ENCODE measurements at places on chromosomes 11 and 22.
A peak's percentile ranks its signal among the peaks of the same experiment; 100 is the strongest.

DNA sequence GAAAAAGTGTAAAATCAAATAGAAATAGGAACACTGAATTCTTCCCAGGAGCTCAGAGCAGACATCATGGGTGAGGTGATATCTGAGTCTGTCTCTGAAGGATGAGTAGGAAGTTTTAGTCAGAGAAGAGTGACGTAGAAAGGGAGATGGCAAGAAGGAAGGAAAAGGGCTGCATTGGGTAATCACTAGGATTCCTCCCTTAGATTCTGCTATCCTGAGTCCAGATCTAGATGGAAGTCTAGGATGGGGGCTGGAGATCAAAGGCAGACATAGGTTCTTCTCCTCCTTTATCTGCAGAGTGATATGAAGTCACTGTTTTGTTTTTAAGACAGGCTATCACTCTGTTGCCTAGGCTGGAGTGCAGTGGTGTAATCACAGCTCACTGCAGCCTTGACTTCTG lies 30.4 kb downstream of the POU2F3 start:
- DNase-seq, result no peak

GRCh38 chr11:14551380-14551779 lies 31.2 kb upstream of the PSMA1 start:
- no peak for DNase-seq

- DNase-seq, result no peak
Measured at GRCh38 chr11:114724916-114725524, 46.7 kb downstream of the NXPE2 start.

- no peak for DNase-seq
Measured at GRCh38 chr11:70080763-70081162, 2.6 kb downstream of the ANO1 start.

DNA sequence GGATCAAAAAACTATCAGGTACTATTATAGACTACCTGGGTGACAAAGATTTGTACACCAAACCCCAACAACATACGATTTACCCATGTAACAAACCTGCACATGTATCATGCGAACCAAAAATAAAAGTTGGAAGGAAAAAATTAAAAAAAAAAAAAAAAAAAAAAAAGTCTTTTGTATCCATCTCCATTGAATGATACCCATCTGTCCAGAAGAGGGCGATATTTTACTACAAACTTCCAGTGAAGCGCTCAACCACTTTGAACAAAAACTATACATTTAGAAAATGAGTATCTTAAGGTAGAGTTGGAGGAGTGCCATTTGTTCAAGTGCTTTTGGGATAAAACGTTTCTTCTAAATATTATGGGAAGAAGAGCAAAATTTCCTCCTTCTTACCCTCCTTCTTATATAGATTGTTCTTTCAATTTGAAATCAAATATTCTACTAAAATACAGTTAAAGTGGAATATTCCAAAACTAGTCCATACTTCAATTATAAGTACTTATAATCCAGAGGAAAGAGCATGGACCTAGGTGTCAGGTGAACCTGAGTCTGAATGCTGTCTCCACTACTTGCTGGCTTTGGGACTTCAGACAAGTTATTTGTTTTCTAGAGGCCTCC lies 23.3 kb downstream of the ARL14EP start:
- peak; percentile 63 for DNase-seq

DNA sequence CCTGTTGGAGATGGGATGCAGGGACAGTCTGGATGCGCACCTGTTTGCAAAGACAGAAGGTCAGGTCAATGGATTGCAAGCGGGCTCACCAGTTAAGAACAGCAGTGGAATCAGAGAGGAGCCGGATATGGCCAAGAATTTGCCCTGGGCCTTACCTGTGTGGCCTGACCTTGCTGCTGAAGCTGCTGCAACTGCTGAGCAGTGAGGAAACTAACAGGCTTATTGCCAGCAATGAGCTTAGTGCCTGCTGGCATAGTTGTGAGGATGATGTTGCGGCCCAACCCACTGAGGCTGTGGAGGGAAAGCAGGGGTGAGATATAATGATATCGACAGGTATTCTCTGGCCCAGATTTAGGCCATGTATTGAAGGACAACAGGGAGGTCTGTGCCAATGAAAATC lies 30.6 kb downstream of the NFRKB start:
- DNase-seq, result no peak

GRCh38 chr11:33027233-33027632 lies 11.6 kb downstream of the DEPDC7 start:
- no peak for DNase-seq

- DNase-seq, result peak; percentile 94
Measured at GRCh38 chr11:57792060-57792541, 30.5 kb downstream of the CTNND1 start.

GRCh38 chr11:60396799-60397198 lies 540 bp downstream of the MS4A14 start:
- DNase-seq, result no peak

- no peak for DNase-seq
Measured at GRCh38 chr22:48894064-48894671, 933.5 kb downstream of the BRD1 start.

DNA sequence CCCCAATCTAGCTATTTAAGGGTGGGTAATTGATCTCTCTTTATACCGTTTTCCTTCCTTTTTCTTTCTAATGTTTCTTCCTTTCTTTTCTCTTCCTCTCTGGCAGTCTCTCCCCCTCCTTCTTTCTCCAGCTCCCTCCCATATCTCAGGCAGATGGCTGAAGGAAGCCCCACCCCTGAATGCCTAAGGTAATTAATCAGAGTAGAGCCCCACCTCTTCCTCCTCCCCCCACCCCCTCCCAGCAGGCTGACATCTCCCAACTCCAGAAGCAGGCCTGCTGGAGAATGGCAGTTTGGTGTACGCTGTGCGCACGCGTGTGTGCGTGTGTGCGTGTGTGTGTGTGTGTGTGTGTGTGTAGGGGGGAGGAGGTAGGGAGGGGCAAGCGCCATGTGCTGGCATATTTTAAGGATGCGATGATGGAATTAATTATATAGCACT lies 122.6 kb downstream of the APOL5 start:
- no peak for DNase-seq

GRCh38 chr22:31639436-31640039 lies 22.5 kb downstream of the PISD start:
- no peak for DNase-seq

DNA sequence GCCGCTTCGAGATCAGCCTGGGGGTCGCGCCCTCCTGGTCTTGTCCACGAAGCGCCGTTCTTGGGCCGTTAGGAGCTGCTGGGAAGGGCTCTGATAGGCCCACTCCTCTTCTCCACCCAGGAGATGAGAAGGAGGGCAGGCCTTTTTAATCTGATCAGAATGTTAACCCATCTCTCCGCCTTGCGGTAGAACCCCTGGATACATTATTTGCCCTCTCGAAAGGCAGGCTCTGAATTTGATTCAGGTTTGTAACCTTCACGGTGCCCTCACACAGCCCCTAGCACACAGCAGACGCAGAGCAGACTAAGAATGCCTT lies at the start of gene CCDC83:
Gene CCDC83, plus strand, starts transcription at position 43 of the 316 bp plus-strand sequence. CDS start 9,741 bp downstream, outside the sequence.
- no peak for DNase-seq

DNA sequence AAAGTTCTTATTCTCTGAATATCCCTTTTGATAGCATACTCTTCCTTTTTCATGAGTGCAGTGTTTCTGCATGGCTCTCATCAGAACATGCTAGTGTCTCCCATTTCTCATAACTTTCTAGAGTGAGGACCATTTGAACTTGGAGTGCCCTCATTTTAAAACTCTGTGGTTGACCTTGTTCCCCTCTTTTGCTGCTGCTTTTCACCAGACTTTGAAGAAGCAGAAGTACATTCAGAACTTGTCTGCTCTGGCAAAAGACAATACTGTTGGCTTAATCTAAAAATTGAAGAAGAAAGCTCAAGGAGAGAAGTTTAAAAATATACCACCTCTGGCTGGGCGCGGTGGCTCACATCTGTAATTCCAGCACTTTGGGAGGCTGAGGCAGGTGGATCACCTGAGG lies 35.0 kb downstream of the PPARA start:
- no peak for DNase-seq

DNA sequence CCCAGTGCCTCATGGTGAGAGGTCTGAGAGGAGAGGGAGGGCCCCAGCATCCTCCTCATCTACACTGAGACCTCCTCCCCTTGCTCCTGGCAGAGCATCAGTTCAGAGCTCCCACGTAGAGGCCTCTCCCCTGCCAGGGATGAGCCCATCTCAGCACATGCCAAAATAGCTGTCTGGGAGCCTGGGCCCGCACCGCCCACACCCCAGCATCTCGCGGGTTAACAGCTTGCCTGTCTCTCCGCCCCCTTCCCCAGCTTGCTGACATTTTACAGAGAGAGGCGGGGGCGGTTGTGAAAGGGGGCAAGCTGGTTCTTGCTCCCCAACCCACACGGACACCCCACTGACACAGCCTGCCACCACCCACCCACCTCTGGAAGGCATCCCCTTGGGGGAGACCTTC lies 6.4 kb downstream of the DGKZ start:
- DNase-seq, result no peak

GRCh38 chr11:114083391-114084252 lies 24.1 kb downstream of the ZBTB16 start:
- no peak for DNase-seq

DNA sequence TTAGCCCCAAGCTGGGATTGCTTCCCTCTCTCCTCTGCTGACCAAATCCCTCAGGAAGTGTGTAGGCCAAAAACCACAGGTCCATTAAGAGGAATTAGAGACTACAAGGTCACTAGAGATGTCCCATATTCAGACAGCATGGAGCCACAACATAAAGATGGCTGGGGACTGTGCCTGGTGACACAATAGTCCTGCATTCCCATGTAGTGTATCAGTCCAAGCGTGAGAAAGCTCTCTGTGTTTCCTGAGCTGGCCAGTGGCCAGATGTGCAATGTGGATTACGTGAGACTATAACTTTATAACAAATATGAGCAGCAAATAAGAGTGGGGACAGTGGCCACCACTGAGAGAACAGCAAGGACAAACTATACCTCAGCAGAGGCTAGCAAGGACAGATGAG lies 7.6 kb upstream of the MS4A10 start:
- no peak for DNase-seq

GRCh38 chr11:130846606-130847005 lies 69.7 kb downstream of the SNX19 start:
- DNase-seq, result no peak

GRCh38 chr11:48028914-48029680 lies 48.7 kb downstream of the PTPRJ start:
- peak; percentile 36 for DNase-seq

DNA sequence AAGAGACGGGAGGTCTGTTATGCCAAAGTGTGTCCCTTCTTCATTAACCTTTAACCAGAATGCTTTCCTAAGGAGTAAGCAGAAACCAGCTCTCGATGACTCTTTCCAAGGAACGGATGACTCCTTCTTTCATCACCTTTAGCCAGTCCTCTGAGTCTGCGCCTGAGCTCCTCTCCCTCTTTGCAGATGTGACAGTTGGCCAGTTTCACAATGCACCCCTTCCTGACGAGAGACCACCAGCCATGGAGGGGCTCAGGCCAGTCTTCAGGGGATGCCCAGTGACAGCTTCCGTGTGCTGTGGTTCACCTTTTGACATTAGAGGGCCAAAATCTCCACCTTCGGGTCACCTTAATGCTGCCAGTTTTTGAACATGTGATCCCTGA lies 826.1 kb downstream of the TBC1D22A start:
- DNase-seq, result no peak

DNA sequence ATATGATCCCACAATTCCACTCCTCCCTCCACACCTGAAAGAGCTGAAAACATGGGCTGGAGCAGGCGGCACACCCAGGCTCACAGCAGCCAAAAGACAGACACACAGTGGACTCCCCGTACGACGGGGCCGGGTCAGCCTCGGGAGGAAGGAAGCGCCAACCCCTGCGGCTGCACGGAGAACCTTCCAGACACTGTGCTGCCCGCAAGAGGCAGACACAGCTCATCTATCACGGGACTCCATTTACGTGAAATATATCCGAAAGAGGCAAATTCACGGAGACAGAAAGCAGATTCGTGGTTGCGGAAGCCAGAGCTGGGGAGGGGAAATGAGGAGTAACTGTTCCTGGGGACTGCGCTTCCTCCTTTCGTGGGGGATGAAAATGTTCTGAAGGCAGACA lies 165.0 kb downstream of the BRD1 start:
- DNase-seq, result no peak

DNA sequence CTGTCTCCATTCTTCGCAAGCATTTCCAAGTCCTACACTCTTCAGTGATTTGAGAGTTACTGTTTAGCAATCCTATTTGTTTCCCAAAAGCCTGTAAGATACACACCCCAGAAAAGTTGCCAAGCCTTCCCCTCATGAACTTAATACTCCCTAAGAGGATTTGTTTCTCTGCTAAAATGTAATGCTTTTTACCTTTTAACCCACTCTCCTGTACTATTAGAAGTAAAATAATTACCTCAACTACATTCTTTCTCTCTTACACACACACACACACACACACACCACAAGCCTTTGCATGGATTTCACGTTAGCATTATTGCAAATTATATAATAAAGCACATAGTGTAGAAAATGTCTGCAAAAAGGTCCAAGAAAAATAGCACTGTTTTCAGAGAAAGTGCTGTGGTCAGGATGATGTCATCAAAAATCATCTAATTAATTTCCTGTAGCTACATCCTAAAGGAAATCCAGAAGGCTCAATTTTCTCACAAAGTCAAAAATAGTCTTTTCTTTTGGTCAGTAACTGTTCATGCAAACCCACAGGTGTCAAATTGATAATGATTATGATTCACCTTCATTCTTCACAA lies 364.1 kb upstream of the PITPNB start:
- no peak for DNase-seq

GRCh38 chr11:60987577-60988277 lies 16.2 kb downstream of the CD6 start:
- DNase-seq, result peak; percentile 55

- no peak for DNase-seq
Measured at GRCh38 chr11:69006816-69007215, 6.2 kb downstream of the MRGPRF start.

GRCh38 chr11:101618709-101619108 lies 34.9 kb upstream of the TRPC6 start:
- DNase-seq, result no peak

GRCh38 chr22:36724836-36725235 lies 21.3 kb upstream of the CACNG2 start:
- DNase-seq, result no peak

DNA sequence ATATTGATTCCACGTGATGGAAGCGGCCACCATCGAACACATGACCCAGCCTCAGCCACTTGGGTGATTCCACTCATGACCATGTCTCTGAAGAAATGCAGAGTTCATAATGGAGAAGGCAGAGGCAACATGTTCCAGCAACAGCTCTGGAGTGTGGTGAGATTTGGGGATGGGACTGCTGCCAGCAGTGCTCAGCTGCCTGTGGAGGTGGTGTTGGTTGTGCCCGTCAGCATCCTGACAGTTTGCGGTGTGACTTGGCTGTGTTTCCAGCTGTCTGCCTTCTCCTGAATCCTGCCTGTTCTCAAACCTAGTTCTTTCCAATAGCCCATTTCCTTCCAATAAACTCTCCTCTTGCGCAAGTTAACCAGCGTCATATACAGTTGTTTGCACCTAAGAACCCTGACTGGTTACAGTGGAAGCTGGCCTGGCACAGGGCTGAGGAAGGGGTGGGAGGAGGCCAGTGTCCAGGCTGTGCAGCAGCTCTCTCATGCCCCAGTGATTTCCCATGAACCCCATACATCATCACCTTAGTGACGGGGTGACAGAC lies 22.0 kb upstream of the OR8B8 start:
- DNase-seq, result no peak

- DNase-seq, result no peak
Measured at GRCh38 chr11:10032935-10033334, 261.1 kb downstream of the SBF2 start.

All from CD4-positive, alpha-beta T cell treated with Interleukin-2 at 100 ng/mL for 4 hours (primary cell).